Stimulated activated CD8-positive, alpha-beta memory T cell treated with anti-CD3 and anti-CD28 coated beads, Interleukin-2, amount 100 ng/mL, for 1 hour (primary cell): ENCODE measurements at places on chromosomes 5 and 9.

DNA sequence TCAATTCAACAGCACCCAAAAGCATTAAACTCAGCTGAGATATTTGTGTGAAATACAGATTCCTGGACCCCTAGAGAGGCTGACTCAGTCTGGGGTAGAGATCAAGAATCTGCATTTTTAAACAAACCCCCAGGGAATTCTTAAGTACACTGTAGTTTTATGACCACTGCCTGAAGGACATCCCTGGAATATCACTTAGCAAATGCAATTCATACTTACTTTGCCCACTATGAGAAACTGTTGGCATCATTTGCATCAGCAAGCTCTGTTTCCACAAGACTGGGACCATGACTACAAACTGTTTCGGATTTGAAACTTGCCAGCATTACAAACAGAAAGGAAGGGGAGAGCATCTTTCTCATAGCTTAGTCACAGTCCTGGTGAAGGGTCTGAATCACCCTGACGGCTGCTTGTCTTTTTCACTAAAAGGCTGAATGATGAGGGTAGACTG lies 63.7 kb downstream of the MLLT3 start:
- DNase-seq = no peak

DNA sequence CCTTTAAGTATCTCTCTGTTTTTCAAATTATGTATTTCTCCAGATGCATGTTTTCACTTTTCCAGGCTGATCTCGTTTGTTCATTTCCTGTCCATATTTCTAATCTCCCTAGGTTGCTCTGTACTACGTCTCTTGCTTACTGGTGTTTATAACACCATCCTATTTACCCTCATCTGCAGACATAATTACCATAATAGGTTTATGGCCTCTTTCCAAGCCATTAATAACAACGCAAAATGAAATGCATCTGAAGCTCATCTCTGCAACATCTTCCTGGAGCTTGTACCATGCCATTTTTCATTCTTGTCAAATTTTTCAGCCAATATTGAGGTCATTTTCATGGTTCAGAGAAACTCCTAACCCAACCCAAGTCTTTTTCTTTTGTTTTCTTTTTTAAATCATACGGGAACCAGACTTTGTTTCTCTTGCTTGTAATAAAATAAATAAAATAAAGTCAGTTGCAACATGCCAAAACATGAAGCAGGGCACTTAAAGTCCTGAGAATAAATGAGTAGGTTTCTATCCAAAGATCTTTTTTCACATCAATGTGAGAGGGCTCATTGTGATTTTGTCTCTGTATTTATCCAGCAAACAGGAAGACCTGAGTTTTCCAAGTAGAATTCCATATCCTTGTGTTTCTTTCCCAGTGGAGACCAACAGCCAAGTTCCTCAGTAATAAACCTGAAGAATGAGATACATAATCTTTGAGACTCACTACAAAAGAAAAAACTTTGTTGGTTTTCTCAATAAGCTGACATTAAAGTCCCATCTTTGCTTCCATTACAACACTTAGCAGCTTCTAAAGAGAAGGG lies 37.0 kb downstream of the DPYSL3 start:
- DNase-seq = no peak

GRCh38 chr5:116626272-116626723 lies 51.7 kb upstream of the SEMA6A start:
- no peak for DNase-seq

DNA sequence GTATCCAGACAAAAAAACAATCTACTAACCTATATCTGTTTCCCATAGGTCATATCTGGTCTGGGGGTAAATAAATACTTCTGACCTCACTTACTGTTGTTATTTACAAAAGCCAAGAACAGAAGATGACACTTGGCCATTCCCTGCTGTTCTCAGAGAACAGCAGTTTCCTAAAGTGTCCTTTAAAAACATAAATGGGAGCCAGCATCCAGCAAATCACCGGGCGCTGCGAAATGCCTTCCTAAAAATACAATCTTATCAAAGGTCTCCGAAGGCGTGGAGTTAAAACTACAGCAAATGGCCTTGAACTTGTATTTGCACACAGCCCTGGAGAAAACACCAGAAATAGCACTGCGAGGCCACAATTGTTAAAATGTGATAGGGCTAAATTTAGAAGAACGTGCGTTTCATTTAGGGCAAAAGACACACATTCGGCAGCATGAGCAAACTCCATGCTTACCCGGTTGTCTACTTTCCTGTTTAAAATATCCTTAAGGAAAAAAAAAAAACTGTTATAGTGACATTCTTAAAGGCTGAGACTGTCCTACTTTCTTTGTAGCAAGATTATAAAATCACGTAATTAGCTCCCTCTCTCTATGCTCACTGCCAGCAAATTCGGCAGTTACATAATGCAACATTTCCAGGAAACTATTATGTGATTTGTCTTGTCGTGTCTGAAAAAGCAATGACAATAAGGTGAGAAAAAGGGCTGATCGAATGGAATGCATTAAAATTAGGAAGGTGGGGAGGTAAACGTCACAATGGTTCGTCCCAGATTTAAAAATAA lies 1.5 kb downstream of the NFIL3 start:
- DNase-seq = no peak

GRCh38 chr5:174223355-174223754 lies 177.8 kb downstream of the NSG2 start:
- DNase-seq = no peak

- no peak for DNase-seq
These were observed 60.9 kb upstream of the ORM1 start for GRCh38 chr9:114261987-114262386.

- DNase-seq = no peak
These were observed 186.8 kb upstream of the KLF9 start for GRCh38 chr9:70601000-70601951.

DNA sequence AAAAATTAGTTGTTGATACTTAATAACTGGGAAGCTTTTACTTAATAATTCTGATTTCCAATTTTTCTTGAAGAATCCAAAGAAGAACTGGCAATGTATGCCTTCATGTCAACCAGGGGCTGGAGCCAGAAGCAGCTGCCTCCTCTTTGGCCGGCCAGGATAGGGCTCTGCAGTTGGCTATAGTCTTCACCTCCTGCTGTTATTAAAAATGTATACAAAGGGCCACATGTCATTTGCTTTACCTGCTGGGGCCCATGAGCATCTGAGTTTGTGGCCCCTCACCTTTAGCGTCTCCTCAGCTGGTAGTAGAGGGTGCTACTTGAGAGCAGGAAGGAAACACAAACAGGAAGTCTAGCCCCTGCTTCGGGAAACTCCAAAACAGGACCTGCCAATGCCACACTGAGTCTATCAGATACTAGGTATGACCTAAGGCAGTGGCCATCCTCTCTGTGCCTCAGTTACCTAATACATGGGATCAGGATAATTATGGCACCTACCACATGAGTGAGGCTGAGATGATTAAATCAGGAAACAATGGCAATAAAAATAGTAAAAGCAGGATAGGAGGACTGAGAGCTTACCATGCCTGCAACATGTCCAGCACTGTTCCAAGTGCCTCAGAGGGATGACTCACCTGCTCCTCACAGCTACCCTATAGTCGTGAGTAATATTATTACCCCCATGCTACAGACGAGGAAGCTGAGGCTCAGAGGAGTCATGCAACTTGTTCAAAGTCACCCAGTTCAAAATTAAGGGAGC lies 21.3 kb downstream of the CCDC69 start:
- DNase-seq = no peak

DNA sequence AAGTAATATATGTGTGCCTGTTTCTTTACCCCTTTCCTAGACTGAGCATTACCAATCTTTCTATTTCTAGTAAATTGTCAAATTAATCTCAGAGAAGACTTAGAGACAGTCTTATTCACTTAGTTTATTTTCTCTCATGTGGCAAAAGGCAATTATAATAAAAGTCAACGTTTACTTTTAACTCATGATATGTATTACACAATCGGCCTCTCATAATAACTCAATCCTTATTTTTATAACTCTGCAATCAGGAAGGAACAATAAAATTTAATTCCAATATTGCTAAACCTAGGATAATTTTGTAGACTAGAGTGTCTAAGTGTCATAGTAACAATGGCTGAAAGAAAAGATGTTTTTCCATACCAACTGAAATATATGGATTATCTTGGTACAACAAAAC lies 214.6 kb downstream of the PDE4D start:
- DNase-seq = no peak

DNA sequence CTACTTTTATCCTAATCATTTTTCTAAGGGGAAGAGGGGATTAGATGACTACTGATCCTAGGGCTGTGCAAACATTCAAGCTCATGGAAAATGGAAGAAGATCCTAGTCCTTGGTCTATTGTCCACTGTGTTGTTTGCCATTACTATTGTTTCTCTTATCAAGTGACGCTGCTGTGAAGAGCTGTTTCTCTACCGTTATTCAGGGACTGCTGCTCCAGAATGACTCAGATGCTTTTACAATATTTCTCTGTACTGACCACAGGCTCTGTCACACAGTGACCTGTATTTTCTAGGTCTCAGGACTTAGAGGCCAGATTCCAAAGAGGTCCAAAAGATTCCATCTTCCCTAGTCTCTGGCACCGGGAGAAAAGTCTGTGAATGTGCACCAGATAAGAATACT lies 159.5 kb upstream of the CHD1 start:
- DNase-seq = no peak

DNA sequence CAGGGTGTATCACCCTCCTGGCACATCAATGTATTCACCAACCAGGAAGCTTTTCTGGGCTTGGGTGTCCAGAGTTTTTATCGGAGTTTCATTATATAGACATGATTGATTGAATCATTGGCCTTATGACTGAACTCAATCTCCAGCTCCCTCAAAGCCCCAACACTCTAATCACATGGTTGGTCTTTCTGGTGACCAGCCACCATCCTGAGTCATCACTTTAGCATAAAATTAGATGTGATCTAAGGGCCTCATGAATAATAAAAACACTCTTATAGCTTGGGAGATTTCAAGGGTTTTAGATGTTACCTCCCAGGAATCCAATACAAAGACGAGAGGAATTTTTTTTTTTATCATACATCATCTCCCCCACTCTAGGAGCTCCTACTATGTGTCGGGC lies 7.7 kb upstream of the PBX3 start:
- DNase-seq = no peak

DNA sequence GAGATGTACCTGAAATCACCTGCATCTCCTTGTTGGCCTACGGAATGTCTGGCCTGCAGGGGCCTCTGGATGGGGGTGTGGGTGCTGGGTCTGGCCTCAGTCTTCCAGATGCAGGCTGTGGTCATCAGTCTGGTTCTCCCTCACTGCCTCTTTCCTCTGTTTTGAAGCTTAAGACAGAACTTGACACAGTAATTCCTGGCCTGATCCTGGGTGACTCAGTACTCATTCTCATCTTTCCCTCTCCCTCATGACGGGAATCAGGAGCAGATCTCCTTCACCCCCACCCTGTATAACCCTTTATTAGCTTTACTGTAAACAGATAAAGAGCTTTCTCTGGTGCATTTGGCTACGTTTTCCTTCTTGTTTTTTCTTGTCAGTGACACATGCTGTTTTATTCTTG lies 89.3 kb upstream of the ADAMTS16 start:
- no peak for DNase-seq

- no peak for DNase-seq
These were observed 114.2 kb downstream of the FEM1C start for GRCh38 chr5:115430374-115430773.

DNA sequence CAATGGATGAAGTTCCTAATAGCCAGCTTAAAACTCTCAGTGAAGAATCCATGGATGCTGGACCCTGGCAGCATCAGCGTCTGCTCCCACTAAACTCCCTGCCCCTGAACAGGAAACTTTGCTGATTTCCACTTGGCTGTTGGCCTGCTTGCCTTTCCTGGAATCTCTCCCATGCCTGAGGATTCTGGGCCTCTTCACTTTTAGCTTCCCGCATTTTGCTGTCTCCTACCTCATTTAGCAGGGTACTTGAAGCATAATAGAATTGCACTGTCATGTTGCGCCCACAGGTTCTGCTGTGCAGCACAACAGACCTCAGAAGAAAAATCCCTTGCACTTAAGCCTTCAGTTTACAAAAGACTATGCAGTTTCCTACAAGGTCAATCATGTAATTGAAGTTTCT lies 127.6 kb downstream of the DROSHA start:
- no peak for DNase-seq

DNA sequence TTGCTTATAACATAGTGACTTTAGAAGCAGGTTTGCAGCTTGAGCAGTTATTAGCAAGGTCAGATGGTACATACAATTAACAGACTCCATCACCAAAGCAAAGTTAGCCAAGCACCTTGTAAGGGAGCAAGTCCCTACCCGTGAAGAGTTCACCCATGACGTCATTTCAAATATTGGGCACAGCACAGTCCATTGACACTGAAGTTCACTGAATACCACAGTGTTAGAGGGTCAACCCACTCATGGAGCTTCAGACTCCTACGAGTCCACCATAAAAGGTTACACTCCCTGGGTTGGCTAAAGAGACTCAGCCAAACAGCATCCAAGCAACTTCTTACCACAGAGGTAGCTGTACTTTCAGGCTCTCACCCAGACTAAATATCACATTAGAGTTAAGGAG lies 77.5 kb downstream of the GALNT10 start:
- DNase-seq = no peak

- DNase-seq = no peak
These were observed 988 bp downstream of the GFM2 start for GRCh38 chr5:74765929-74766328.

- DNase-seq = no peak
These were observed 155.6 kb upstream of the ZNF618 start for GRCh38 chr9:113720495-113720894.

- DNase-seq = no peak
These were observed 258.3 kb downstream of the GADD45G start for GRCh38 chr9:89863141-89863540.

DNA sequence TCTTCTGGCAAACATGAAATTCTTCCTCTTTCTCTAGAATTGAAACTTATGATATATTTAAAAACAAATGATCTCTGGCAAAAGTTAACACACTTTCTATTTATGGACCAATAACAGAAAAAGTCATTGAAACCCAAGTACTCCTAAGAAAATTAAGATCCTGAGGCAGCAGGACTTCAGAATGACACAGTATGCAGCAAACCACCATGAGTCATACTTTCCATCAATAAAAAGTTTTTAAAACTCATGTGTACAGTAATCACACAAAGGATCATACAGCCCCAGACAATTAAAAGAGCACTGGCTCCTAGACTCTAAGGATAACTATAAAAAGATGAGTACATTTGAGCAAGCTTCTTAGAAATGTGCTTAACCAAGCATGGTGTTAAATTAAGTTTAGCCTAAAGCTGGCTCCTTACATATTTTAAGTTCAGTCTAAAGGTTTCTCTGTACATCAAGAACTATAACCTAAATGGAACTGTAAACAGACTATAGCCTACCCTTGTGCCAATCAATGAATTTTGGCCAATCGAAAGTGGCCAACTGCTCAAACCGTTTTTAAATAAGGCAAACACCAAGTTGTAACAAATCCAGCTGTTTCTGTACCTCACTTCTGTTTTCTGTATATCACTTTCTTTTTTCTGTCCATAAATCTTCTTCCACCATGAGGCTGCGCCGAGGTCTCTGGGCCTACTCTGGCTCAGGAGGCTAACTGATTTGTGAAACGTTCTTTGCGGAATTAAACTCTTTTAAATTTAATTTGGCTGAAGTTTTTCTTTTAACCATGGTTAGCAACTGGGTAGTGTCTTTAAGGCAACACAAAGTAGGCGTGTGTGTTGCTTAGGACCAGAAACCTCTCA lies 232.1 kb upstream of the PIK3R1 start:
- no peak for DNase-seq
